ENCODE measurements at places on chromosomes 2 and 18.
A peak's percentile ranks its signal among the peaks of the same experiment; 100 is the strongest.

DNA sequence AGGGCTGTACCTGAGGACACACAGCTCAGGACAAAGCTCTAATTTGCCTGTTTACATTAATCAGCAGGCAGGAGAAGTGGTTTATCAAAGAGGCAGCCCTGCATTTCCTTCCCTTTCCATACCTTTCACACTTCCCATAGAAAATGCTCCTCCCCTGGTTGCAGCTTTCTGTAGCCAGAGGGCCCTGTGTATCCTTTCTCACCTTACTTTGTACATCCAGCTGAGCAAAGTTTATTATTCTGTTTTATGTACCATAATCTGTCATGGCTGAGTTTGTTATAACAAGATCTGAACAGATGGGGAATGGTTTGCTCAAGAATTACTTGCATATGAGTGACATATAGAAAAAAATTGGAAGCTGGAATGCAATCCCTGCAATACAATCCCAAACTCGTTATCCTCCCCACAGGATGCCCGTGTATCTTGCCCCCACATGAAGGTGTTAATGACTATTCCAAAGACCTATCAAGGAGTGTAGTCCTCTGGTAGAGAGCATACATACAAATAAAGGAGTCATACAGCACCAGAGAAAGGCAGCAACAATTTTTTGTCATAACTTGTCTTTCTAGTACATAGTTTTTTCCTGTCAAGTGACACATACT is 1025.8 kb upstream of the KLHL29 start:
- ATAC-seq = no peak

- no peak for ATAC-seq
Measured at GRCh38 chr18:24027156-24027827, 12.7 kb downstream of the TTC39C start.

- ATAC-seq = no peak
Measured at GRCh38 chr2:120571015-120571728, 164.5 kb upstream of the GLI2 start.

GRCh38 chr2:86747711-86748639 is 27.9 kb downstream of the RMND5A start:
- peak; percentile 70 for ATAC-seq

DNA sequence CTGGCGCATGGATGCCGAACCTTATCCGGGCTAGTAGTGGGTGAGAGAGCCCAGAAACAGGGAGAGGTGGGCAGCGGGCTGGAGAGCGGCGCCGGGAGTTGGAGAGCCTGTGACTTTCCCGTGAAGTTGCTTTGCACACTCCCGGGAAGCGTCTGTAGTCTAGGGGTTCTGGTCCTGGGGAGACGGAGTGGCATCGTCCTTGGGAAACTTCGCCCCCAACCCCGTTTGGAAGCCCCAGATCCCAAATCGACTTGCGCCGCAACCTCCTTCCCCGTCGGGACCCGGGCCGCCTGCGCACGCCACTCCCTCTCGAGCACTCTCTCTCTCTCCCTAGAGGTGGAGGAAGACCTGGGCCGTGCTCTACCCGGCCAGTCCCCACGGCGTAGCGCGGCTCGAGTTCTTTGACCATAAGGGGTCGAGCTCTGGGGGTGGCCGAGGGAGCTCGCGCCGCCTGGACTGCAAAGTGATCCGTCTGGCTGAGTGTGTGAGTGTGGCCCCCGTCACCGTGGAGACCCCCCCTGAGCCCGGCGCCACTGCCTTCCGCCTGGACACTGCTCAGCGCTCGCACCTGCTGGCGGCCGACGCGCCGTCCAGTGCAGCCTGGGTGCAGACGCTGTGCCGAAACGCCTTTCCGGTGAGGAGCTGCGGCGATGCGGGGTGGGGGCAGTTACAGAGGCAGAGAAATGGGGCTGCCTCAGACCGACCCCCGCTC is 456 bp downstream of the DOK1 start:
- ATAC-seq = peak; percentile 64

- peak; percentile 35 for ATAC-seq
Measured at GRCh38 chr2:95063086-95063958, 37.8 kb downstream of the MAL start.

GRCh38 chr2:128544321-128545037 is 225.8 kb upstream of the HS6ST1 start:
- no peak for ATAC-seq

DNA sequence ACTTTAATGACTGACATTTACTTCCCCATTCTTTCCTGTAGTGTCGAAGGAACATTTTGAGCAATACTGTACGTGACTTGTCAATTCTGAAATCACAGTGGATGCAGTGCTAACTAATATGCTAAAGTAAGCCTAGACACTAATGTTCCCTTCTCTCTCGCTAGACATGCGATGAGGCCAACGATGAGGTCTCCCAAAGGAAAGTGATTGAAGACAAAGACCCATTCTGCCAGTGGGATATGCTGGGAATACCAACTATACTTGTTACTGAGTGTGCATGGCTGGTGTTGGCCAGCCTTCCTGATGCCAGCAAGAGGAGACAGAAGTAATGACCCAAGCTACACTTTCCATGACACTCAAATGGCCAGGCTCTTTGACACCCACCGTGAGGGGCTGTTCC is 2.5 kb upstream of the SERPINE2 start:
- no peak for ATAC-seq

GRCh38 chr2:5886462-5886861 is 194.3 kb downstream of the SOX11 start:
- no peak for ATAC-seq

- peak; percentile 93 for ATAC-seq
Measured at GRCh38 chr2:28810384-28811285, at the start of gene SPDYA. SPDYA (plus strand) TSS chr2:28810834; CDS start chr2:28816015, 5,181 bp downstream.

- ATAC-seq = no peak
Measured at GRCh38 chr2:31227711-31228125, 6.2 kb upstream of the EHD3 start.

- peak; percentile 12 for ATAC-seq
Measured at GRCh38 chr18:9475643-9476591, 604 bp downstream of the RALBP1 start.

DNA sequence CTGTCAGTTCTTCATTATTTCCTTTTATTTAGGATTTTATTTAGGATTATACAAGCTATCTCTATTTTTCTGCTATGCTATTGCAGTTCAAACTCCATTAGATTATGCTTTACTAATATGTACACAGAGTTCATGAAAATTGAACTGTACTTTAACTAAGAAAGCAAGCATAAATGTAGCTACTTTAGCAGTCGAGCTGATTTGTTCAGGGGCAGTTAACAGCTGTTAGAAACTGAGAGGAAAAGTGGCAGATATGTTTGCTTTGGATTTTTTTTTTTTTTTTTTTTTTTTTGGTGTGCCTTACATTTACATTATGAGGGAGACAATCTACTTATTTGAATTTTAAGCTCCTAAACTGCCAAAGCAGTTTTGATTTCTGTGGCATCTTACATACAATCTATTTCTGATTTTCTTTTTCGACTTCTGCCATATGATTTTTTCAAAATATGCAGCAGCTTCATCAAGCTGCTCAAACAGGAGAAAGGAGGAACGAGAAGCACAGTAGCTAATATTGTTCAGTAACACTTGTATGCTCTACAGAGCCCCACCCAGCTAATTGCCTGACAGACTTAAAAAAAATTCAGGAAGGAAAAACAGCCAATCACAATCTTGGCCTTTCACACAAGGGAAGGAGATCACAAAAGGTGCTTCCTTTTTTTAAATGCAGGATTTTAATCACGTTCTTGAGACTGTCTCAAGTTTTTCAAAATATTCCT is 233.4 kb upstream of the SIX3 start:
- ATAC-seq = no peak

DNA sequence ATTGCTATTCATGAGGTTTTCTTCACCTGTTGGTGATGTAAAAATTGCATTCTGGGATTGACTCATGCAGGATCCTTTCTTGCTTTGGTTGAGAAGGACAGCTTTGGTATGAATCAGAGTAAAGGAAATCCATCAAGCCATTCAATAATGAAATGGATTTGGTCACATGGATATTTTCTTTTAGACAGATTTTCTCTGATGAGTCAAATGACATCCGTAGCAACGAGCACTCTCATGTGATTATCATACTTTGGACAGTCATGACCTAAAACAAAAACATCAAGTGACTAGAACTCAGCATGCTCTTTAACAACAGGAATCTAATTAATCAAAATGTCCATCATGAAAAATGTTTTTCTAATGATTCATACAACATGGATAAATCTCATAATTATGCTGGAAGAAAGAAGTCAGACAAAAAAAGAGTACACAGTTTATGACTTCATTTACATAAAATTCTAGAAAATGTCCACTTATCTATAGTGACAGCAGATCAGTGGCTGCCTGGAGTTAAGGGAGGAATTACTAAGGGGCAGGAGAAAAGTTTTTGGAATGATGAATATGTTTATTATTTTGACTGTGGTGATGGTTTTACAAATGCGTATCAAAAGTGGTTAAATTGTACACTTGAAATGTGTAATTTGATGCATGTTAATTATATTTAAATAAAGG is 30.7 kb downstream of the TRAK2 start:
- peak; percentile 66 for ATAC-seq

GRCh38 chr2:17181051-17181752 is 337.0 kb downstream of the RAD51AP2 start:
- no peak for ATAC-seq

- no peak for ATAC-seq
Measured at GRCh38 chr2:72010647-72011369, 136.9 kb downstream of the CYP26B1 start.

Measured in activated CD4-positive, CD25-positive, alpha-beta regulatory T cell treated with anti-CD3 and anti-CD28 coated beads, Interleukin-2, amount 50 U/mL, for 24 hours (primary cell).